ENCODE measurements at places on chromosomes 5 and 9. TPM values are rescaled to one million over a fixed set of nuclear protein-coding genes. Genes with fewer than 3 reads are reported as not detected.

The ARHGAP26 gene
- total RNA-seq: 0.54 TPM

The KCNN2 gene
- total RNA-seq: 2.2 TPM

The ARRDC1 gene
- total RNA-seq: 7.8 TPM

The FOXD4L4 gene
- total RNA-seq: under 0.01 TPM

The CCDC171 gene
- 2.5 TPM for total RNA-seq

The PSMB7 gene
- 369 TPM for total RNA-seq

The ANXA2R gene
- total RNA-seq: 1.3 TPM

The HTR1A gene
- total RNA-seq: not detected

The ZDHHC11 gene
- total RNA-seq: 0.36 TPM

The SARDH gene
- 5.0 TPM for total RNA-seq

GRCh38 chr5:37722236-37723161 is 117.3 kb downstream of the GDNF start:
- DNase-seq: peak; percentile 96

DNA sequence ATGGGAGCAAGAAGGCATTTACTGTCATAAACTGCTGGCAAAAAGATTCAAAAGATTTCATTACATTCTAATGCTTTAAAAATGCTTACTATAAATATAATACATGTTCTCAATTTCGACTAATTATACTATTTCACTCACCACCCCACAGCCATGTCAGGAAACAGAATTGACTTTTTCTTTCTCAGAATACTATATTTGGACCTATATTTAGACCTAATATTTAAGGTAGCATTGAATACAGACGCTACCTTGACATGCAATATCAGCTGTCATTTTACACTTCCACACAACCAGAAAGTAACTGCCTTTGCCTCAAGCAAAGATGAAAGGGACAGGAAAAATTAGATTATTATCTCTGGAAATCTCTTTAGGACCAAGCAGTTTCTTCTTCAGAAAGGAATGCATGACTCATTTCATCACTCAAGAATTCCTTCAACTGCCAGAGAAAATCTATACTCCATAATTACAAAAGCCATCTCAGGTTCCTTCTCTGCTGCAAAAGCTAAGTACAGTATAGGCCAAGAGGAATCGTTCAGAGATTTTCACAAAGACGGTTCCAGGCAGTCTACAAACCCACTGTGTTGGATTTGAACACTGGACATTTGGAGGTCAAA is 11.8 kb upstream of the UBE2QL1 start:
- no peak for DNase-seq

GRCh38 chr5:131396015-131396414 is 132.2 kb downstream of the CDC42SE2 start:
- DNase-seq: no peak

- peak; percentile 27 for DNase-seq
These were observed 519.9 kb downstream of the SEMA5A start for GRCh38 chr5:9025942-9026341.

- peak; percentile 49 for DNase-seq
These were observed 137.7 kb downstream of the PRELID2 start for GRCh38 chr5:145697251-145697990.

GRCh38 chr9:117873664-117874063 is 169.5 kb downstream of the TLR4 start:
- no peak for DNase-seq
